HuH-7 (cell line): ENCODE measurements at places on chromosomes 5 and 9.

GRCh38 chr9:69379270-69379982, 54.4 kb downstream of the ENTREP1 start:
- no peak for DNase-seq

DNA sequence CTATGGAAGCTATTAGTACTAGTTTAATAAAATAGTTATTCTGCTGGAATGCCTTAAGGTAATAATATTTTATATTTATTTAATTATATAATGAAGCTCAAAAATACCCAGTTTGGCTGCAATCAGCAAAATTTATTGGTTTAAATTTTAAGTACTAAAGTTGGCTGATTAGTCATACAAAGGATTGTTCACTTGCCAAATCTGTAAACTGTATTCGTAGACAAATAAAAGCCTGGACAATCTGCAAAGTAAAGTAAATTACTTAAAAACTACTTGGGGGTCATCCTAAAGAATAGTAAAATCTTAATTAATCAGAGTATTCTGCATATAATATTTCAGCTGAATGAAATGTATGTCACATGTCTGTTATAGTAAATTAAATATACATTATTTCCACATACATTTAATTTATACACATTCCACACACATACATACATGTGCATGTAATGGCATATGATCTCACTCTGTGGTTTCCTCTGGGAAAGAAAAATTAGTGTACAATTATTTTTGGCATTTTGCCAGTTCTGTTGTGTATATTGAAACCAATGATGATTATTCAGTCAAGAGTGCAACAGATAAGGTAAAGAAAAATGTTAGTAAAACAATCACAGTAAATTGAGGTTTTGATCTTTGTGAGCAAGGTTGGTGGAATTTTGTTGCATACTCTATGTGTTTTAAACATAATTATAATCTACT, 455.9 kb downstream of the CDH9 start:
- no peak for DNase-seq

GRCh38 chr5:134554319-134555222, 29.1 kb downstream of the JADE2 start:
- DNase-seq, result peak; percentile 38

- no peak for DNase-seq
These were observed 109.0 kb upstream of the PCAT7 start for GRCh38 chr9:94445863-94446262.

DNA sequence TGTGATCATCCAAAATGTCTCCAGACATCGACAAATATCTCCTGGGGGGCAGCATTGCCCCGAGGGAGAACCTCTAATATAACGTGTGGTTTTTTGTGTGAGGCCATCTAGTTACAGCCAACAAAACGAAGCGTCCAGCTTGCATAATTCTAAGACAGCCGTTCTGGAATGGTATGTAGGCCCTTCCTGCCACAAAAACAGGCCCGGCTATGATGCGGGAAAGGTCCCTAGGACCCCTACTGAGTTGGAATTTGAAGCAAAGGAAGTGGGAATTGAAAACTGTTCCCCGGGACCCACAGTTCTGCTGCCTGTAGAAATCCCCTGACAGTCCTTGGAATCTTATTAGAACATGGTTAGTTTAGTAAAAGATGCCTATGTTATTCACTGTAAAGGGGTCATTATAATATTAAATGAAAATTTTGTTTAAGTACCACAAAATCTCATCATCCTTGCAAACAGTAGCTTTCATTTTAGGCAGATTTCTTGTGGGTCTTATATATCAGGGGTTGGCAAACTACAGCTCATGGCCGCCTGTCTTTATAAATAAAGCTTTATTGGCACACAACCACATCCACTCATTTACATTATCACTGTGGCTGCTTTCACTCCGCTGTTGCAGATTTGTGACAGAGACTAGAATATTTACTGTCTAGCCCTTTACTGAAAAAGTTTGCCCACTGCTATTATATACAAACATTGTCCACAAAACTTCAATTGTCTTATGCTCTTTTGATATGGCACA, 70.7 kb downstream of the MSX2 start:
- DNase-seq, result no peak

DNA sequence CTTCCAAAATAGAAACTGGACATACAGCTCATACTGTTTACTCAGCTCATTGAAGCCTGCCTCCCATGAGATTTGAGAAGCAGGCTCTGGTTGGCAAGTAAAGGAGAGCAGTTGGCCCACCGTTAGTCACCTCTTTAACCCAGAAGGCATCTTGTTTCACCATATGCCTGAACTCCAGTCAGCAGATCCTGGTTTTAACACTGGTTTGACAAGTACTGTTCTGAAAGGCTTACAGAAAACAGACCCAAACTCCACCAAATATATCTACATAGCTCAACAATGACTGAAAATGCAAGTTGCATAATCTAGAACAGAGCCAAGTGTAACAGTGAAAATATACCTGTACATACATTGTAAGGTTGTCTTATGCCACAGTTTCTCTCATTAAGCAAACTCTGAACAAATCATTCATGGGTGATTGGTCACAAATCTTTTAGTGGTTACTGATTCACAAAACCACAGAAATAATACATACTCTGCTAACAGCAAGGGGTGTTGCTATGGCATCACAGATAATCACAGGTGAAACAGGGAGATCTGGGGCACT, 198.8 kb downstream of the BNC2 start:
- no peak for DNase-seq

- DNase-seq, result no peak
These were observed 635 bp downstream of the FBN2 start for GRCh38 chr5:128537221-128537999.
